Endothelial cell of coronary artery (primary cell): ENCODE measurements at places on chromosomes 7 and 10. TPM values are rescaled to one million over a fixed set of nuclear protein-coding genes. Genes with fewer than 3 reads are reported as not detected.

SUGCT gene
- total RNA-seq, result 3.1 and 3.4 TPM in 2 replicates

LLCFC1 gene
- not detected in 2 replicates for total RNA-seq

NEBL gene
- total RNA-seq, result 3.1 and 4.5 TPM in 2 replicates

SNCG gene
- total RNA-seq, result 74.1 and 90.4 TPM in 2 replicates

WEE2 gene
- 0.09 TPM in 1 of 2 replicates, not detected in the other for total RNA-seq

ADIRF gene
- total RNA-seq, result 21.6 and 26.6 TPM in 2 replicates

PRPS1L1 gene
- total RNA-seq, result not detected in 2 replicates

UTF1 gene
- not detected in 2 replicates for total RNA-seq

CNPY1 gene
- total RNA-seq, result not detected in 2 replicates

PDE6C gene
- not detected in 2 replicates for total RNA-seq

GHRHR gene
- total RNA-seq, result 0.27 TPM in 1 of 2 replicates, not detected in the other

IGF2BP3 gene
- 58.2 and 110 TPM in 2 replicates for total RNA-seq

ATOH7 gene
- not detected in 2 replicates for total RNA-seq

UPP1 gene
- total RNA-seq, result 21.9 and 29.1 TPM in 2 replicates

ZSWIM8 gene
- total RNA-seq, result 30.0 and 49.1 TPM in 2 replicates

NKX6-2 gene
- under 0.01 TPM in 1 of 2 replicates, not detected in the other for total RNA-seq

EGFR gene
- total RNA-seq, result 1.5 and 7.5 TPM in 2 replicates

HTR7 gene
- 0.27 and 0.47 TPM in 2 replicates for total RNA-seq

CNTNAP2 gene
- total RNA-seq, result 0.18 TPM in 1 of 2 replicates, not detected in the other

KCNIP2 gene
- total RNA-seq, result 0.27 and 0.75 TPM in 2 replicates

OGDHL gene
- total RNA-seq, result 0.19 and 0.99 TPM in 2 replicates

UCMA gene
- not detected in 2 replicates for total RNA-seq

PDZD8 gene
- 10.4 and 14.4 TPM in 2 replicates for total RNA-seq

TCAF1 gene
- total RNA-seq, result 20.4 and 48.8 TPM in 2 replicates

INPP5A gene
- 22.4 and 27.1 TPM in 2 replicates for total RNA-seq

NPFFR1 gene
- total RNA-seq, result not detected in 2 replicates

CDHR1 gene
- not detected in 2 replicates for total RNA-seq

GRM3 gene
- total RNA-seq, result not detected in 2 replicates

HOXA7 gene
- 0.45 and 1.0 TPM in 2 replicates for total RNA-seq

SAMD9 gene
- 10.7 and 16.0 TPM in 2 replicates for total RNA-seq

TCF7L2 gene
- total RNA-seq, result 2.8 and 4.9 TPM in 2 replicates

DNAH11 gene
- total RNA-seq, result 0.63 and 3.3 TPM in 2 replicates

CCDC172 gene
- total RNA-seq, result not detected in 2 replicates

FFAR4 gene
- not detected in 2 replicates for total RNA-seq

LIPJ gene
- under 0.01 TPM in 1 of 2 replicates, not detected in the other for total RNA-seq

PON1 gene
- total RNA-seq, result not detected in 2 replicates

YAE1 gene
- total RNA-seq, result 29.1 and 32.2 TPM in 2 replicates

PON3 gene
- total RNA-seq, result 0.09 and 0.66 TPM in 2 replicates

CALCR gene
- total RNA-seq, result not detected in 2 replicates

ENKUR gene
- total RNA-seq, result 0.18 TPM in 1 of 2 replicates, not detected in the other

CUZD1 gene
- total RNA-seq, result 0.54 and 1.0 TPM in 2 replicates

FZD1 gene
- 2.2 TPM in 2 replicates for total RNA-seq

ENO4 gene
- under 0.01 and 0.28 TPM in 2 replicates for total RNA-seq
